ENCODE measurements at places on chromosomes 7 and 10. TPM values are rescaled to one million over a fixed set of nuclear protein-coding genes. Genes with fewer than 3 reads are reported as not detected.

DNA sequence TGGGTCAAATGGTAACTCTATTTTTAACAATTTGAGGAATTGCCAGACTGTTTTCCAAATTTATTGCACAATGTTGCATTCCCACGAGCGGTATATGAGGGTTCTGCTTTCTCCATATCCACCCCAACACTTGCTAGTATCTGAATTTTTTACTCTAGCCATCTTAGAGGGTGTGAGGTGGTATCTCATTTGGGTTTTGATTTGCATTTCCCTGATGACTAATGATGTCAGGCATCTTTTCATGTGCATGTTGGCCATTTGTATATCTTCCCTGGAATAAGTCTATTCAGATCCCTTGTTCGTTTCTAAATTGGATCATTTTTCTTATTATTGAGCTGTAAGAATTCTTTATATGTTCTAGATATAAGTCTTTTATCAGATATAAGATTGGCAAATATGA lies 97.7 kb downstream of the TPK1 start:
- H3K4me3 ChIP-seq: no peak overlapping the region
- no peaks in the 10 kb centered on the region for H3K36me3 ChIP-seq
- H3K27me3 ChIP-seq: no peaks in the 10 kb centered on the region
- H3K4me1 ChIP-seq: no peaks in the 10 kb centered on the region
- no peak overlapping the region for H3K27ac ChIP-seq
- no peak for DNase-seq

GRCh38 chr7:130896898-130897514 lies 163.0 kb upstream of the KLF14 start:
- H3K27ac ChIP-seq: peak overlapping the region; percentile 66
- H3K27me3 ChIP-seq: no peaks in the 10 kb centered on the region
- no peaks in the 10 kb centered on the region for H3K36me3 ChIP-seq

DNA sequence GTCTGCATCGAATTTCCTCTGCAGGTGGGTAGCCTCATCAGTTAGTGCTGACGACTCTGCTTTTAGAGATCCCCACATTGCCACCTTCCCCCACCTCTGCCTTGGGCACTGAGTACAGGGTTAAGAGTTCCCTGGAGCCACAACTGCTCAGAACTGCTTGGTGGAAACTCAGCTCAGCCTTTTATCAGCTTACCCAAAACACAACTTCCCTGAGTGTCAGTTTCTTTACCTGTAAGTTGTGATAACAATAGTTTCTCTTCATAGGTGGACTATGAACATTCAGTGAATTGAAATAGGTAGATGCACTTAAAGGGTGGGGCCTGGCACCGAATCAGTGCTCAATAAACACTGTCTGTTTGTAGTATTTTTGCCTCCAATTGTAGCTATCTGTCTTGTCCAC lies 11.3 kb downstream of the ASB13 start:
- H3K36me3 ChIP-seq: no peaks in the 10 kb centered on the region
- no peak overlapping the region for H3K27ac ChIP-seq
- DNase-seq: no peak
- no peak overlapping the region for H3K4me3 ChIP-seq

Gene NEUROD6
- not detected for total RNA-seq

Gene PHKG1
- total RNA-seq: 19.7 TPM

Gene CLDN3
- total RNA-seq: not detected

Gene SLC4A2
- total RNA-seq: 80.4 TPM

Gene STOX1
- 0.19 TPM for total RNA-seq

Gene OR6B1
- not detected for total RNA-seq

Measured in heart left ventricle (tissue), 16 donors.